ENCODE measurements at places on chromosomes 6 and 20.

DNA sequence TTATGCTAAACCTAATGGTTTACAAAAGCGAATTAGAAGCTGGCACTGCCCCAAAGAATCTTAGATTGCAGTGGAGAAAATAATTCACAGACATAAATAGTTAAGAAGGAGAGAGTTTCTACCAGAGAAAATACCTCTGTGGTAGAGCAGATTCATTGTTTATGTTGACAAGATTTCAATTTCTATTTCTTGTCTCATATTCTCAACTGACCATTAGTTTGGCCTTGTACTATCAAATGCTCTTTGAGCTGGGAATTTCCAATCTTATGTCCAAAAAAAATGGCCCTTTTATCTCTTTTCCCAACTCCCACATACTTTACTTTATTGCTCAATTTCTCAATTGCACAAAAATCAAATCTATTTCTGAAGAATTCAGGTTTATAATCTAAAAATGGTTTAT lies 804.1 kb upstream of the CITED2 start:
- no peak for DNase-seq

GRCh38 chr6:137265561-137266308 lies 46.5 kb upstream of the IFNGR1 start:
- DNase-seq = no peak

DNA sequence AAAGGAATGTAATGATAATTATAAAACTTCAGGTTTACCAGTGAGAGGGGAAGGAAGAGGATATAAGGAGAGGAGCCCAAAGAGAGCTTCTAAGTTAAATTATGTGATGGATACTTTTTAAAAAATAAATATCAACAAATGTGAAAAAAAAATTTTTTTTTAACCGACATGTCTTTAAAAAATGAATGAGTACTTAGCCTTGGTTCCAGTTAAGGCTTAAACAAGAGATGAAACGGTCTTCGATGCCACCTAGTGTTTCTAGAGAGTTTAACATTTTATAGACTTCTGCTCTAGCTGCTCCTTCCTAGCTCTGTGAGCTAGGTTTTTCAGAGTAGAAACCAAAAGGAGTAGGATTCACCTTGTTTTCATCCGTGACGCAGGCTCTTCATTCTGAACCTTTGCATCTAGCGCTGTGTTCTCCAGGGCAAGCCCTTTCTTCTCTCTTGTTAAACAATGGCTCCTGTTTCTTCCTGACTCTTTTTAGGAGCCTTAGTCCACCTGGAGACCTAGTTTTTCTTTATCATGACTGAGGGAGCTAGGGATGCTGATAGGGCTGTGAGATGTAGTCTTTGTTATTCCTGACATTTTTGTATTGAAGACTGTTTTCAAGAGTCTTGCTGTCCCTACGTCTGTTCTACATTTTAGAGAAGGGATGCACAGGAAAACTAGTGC lies 42.4 kb upstream of the GNRH2 start:
- no peak for DNase-seq

GRCh38 chr6:89033461-89033860 lies 47.1 kb upstream of the PNRC1 start:
- no peak for DNase-seq

GRCh38 chr6:130776287-130776925 lies 50.8 kb upstream of the SMLR1 start:
- no peak for DNase-seq

DNA sequence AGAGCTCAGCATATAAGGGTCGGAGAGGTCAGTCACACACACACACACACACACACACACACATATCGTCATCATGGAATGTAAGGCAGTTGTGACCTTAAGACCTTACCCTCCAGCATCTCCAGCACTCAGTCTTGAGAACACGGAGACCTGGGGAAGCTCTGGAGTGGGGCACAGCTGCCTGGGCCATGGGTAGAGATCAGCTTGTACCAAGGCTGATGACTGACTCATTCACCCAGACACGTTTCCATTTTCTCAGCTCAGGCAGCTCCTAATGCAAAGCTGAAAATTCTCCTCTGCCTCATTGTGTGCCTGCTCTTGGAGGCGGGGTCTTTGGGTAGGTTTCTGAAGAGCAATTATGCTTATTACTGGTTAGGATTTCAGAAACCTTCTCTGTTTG lies 38.3 kb upstream of the PDYN start:
- DNase-seq = no peak

GRCh38 chr20:60446267-60447111 lies 488.3 kb downstream of the CDH26 start:
- DNase-seq = no peak

GRCh38 chr6:21941926-21942325 lies 348.4 kb downstream of the SOX4 start:
- DNase-seq = no peak

All from stimulated activated CD8-positive, alpha-beta memory T cell treated with anti-CD3 and anti-CD28 coated beads, Interleukin-2, amount 100 ng/mL, for 1 hour (primary cell).